ENCODE measurements at places on chromosomes 6 and 20.

- no peak for DNase-seq
Observed at GRCh38 chr20:9838378-9839295, at the start of gene PAK5. Gene PAK5 (minus strand): TSS chr20:9839076. CDS start chr20:9644328, 194,748 bp downstream.

- no peak for DNase-seq
Observed at GRCh38 chr6:2266031-2266795, 20.8 kb upstream of the GMDS start.

DNA sequence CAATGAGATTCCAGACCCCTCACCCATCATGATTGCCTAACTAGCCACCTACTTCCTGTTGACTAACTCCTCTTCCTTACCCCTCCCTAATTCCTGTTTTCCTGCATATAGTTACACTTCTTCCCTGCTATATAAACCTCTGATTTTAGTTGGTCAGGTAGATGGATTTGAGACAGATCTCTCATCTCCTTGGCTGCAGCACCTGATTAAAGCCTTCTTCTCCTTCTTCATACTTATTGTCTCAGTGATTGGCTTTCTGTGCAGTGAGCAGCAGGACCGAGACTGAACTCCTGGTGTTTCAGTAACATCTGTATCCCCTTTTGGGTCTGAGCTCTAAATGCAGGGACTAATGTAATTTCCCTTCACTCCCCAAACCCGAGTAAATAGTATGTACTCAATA, 51.7 kb upstream of the ATXN1 start:
- DNase-seq, result no peak

DNA sequence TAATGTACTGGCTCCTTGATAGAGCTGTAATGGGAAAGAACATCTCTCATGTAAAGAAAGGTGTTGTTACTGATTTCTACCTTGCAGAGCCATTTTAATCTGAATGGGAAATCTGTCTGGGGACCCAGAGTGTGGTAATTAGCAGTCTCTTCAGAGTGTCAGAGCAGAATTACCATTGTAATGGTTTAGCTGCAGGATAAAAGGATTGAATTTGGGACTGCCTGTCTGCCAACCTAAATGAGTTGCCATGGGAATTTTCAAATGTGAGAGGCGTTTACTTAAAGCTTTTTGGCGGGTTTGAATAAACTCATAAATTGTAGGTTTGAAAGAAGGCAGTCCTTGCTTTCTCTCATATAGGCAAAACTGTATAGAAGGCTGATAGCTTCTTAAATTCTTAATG, 128.8 kb downstream of the QKI start:
- DNase-seq, result no peak

- no peak for DNase-seq
Observed at GRCh38 chr6:105257340-105257739, 77.5 kb upstream of the POPDC3 start.

DNA sequence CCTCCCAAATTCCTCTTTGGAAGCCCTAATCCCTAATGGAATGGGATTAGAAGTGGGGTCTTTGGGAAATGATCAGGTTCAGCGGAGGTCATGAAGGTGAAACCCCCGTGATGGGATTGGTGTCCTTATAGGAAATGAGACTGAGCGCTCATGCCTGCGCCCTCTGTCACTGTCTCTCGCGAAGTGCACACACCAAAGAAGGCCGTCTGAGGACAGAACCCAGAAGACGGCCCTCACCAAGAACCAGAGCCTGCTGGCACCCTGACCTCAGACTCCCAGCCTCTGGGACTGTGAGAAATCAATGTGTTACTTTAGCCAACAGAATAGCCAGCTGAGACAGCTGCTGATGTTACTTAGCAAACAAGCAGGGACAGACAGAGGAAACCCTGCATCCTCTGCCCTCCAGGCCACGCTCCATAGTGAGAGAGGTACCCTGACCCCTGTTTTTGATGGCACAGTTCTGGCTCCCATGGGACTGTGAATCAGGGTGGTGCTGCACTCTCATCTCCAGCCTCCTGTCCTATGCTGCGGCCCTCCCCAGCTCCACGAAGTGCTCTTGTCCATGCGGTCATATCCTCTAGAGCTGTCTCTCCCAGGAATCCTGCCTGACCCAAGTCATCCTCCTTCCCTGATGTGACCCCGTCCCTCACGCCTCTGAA, 369.3 kb downstream of the ZFAND3 start:
- no peak for DNase-seq

- no peak for DNase-seq
Observed at GRCh38 chr6:18260448-18261106, 3.8 kb downstream of the DEK start.

DNA sequence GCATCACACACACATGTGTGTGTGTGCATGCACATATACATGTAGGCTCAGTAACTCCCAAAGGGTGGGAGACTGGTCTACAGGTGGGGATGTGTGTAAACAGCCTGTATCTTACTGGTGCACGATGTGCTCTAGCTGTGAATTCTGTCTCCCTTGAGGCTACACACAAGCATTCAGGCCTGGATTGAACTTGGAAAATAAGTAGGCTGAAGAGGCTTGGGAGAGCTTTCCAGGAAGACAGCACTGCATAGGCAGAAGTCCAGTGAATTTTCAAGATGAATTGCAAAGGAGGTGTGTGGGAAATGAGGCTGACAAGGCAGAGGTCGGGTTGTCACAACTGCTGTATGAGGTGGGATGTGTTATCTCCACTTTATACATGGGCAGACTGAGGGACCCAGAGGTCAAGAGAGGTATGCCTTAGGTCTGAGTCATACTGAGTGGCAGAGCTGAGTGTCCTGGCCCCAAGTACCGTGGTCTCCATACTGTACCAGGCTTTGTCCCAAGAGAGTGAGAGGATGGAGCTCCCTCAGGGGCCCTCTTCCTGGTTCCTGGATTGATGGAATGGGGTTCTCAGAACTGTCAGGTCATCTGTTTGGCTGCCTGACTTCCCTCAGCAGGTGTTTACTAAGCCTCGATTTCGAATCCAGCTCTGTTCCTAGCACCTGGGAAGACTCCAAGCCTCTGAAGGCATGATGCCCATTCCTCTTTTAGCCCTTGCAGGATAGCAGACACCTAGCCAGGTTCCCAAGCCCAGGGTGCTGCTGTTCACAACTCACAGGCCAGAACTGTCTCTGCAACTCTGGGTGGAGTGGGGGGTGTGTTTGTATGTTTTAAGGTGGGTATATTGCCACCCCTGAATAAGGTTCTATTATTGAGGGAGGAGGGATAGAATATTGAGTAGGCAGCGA, 14.4 kb downstream of the SNPH start:
- DNase-seq, result no peak

- no peak for DNase-seq
Observed at GRCh38 chr6:44954281-44954680, 373.8 kb upstream of the RUNX2 start.

DNA sequence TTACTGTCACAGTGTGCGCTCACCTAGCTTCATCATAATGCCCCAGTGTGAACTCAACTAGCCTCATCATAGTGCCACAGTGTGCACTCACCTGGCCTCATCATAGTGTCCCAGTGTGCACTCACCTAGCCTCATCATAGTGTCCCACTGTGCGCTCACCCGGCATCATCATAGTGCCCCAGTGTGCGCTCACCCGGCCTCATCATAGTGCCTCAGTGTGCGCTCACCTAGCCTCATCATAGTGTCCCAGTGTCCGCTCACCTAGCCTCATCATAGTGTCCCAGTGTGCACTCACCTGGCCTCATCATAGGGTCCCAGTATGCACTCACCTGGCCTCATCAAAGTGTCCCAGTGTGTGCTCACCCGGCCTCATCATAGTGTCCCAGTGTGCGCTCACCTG, 10.6 kb downstream of the TMEM242 start:
- no peak for DNase-seq

DNA sequence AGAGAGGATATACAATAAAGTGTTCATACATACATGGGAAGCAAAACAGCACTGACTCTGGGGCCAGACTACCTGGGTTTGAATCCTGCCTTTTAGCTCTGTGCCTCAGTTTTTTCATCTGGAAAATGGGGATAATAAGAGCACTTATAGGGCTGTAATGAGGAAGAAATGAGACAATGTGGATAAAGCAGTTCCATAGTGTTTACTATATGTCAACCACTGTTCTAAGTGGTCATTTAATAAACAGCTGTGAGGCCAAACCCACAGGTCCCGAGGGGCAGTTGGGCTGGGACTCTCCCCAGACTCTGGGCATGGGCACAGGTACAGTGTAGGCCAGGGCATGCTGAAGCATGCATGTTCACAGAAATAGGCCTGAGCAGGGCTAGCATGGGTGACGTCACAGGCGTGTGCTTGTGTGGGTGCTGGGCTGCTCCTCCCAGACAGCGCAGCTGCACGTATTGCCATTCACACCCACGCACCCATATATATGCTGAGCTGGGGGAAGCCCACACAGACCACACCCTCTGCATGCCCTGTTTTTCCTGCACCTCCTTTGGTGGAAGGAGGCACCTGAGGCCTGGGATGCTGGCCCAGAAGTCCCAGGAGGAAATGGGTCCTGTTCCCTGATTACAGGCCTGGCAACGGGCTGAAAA, 3.5 kb upstream of the PLCG1 start:
- no peak for DNase-seq

DNA sequence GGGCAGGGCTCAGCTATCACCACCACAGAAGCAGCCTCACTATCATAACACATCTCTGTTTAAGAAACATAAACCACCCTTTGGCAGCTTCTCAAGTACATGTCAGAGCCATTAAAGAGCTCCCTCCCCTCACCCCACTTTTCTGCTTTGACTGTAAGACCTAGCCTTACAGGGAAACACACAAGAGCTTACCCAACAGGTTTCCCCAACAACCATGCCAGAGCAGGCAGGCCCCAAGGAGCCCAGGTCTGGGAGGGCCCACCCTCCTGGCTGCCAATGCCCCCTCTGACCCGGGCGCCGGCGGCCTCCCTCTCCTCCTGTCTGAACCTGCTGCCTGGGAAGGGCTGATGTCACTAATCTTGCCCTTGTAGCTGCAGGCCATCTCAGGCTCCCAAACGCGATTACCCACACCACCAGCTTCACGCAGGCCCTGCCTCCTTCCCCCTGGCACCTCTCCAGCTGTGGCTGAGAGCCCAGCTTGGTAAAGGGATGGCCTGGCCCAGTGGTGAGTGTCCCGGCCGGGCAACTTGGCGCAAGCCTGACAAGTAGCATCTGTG, 402.0 kb downstream of the MAFB start:
- DNase-seq, result no peak

GRCh38 chr6:1659816-1660215, 50.1 kb downstream of the FOXC1 start:
- DNase-seq, result no peak

GRCh38 chr20:43904827-43905177, 9.8 kb upstream of the TOX2 start:
- no peak for DNase-seq

DNA sequence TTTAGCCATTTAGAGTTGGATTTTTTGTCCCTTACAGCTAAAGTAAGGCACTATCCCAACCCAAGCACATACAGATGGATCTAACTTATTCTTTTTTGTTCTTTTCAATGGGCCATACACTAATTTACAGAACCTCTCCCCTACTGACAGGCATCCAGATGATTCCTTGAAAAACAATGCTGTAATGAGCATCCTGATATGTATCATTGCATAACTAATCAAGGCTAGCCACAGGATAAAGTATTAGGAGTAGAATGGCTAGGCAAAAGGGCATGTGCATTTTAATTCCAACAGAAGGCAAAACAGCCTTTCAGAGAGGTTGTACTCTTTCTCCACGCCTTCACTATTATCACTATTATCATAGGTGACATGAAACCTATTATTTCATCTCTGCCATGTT, 54.1 kb downstream of the ELOVL5 start:
- no peak for DNase-seq

- no peak for DNase-seq
Observed at GRCh38 chr6:46453741-46454316, 37.4 kb downstream of the RCAN2 start.

- DNase-seq, result no peak
Observed at GRCh38 chr20:58480551-58481336, 34.5 kb downstream of the APCDD1L start.

DNA sequence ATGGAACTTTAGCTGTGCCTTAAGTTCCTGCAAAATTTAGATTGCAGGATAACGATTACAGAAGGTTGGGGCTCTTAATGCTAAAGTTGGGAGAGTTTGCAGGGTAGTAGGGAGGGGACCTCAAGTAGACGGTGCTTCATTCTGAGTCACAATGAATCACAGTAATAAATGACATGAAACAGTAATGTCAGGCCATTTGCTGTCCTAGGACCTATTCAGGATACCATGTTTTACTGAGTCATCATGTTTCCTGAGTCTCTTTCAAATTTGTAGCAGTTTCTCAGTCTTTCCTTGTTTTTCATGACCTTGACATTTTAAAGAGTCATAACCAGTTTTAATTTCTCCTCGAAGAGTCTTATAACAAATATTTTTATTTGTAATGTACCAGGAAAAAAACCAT, 406.9 kb upstream of the MAP3K7 start:
- no peak for DNase-seq

DNA sequence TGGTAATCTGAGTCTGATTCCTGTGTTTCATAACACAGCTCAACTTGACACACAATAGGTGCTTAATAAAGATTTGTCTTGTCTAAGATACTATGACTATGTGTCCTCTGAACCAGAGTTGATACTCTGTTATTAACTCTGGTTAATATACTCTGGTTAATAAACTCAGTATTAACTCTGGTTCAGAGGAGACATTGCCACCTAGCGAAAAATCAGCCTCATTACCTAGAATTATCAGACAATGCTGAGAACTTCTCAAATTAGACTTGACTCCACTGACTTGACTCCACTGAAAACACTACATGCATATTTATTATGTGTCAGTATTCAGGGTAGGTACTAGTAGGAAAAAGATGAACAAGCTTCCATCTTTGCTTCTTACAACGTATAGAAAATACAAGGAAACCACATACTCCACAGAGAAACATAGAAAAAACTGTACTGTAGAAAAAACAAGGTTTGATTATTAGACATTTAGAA, 73.9 kb downstream of the AHI1 start:
- DNase-seq, result no peak

DNA sequence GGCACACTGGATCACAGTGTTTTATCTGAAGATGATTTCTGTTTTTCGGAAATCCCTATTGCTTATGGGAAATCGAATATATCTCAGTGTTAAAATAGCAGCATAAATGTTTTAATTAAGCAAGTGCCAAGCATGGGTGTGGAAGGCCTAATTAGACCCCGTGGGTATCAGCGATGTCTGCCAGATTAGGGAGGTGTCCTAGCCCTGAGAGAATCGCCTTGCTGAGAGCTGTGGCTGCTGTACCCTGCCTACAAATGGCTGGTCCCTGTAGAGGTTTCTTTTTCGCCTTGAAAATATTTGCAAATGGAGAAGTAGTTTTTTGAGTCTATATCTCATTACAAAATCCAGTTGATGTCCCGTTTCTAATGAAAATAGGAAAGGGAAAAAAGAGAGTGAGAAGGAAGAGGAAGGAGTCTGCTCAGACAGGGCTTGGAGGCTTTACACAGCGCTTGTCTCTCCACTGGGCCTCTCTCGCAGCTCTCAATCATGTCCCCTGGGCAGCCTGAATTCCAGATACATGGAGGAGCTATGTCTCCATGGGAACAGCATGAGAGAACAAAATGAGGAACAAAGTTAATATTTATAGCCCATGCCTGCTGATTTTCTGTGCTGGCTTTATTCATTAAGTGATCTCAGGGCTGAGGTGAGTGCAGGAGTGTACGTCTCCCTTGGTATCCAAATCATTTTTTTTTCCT, 35.2 kb upstream of the BCLAF1 start:
- no peak for DNase-seq
